ENCODE measurements at places on chromosomes 7 and 10.

- peak; percentile 57 for DNase-seq
Observed at GRCh38 chr10:100998991-100999741, 442 bp upstream of the LZTS2 start.

DNA sequence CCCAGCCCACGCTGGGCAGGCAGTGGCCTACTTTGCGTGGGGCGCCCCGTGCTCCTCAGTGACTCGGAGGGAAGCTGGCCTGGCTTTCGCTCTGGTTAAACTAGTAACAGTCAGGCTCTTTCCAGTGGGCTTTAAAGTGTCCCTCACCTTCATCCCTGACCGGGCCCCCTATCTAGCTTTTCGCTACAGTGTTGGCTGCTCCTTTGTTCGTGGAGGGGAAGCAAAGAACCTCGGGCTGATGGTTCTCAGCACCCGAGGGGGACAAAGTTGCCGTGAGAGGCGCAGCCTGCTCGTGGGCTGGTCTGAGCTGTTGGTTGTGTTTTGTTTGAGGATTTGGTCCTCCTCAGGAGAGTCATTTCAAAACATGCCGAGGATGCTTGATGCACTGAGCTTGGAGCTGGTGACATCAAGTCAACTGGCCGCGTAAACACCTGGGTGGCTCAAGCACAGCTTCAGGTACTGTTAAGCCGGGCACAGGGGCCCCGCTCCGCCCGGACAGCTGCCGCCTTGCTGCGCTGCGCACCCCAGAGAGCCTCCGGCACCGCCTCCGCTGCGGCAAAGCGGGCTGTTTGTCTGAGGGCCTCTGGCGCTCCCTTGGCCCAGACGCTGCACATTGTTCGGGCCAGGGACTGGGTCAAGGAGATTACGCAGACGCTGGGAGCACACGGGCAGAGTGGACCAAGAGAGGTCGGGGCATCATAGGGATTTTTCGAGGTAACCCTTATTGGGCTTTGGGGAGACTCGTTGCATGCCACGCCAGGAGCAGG lies 1.6 kb downstream of the DLX6 start:
- DNase-seq: no peak

GRCh38 chr7:85286446-85286845 lies 99.6 kb upstream of the SEMA3D start:
- DNase-seq: no peak

GRCh38 chr7:112211348-112211907 lies 4.9 kb downstream of the ZNF277 start:
- no peak for DNase-seq

GRCh38 chr7:142300689-142301088 lies 42.8 kb upstream of the PRSS58 start:
- no peak for DNase-seq

GRCh38 chr7:4129481-4130122 lies 552.5 kb upstream of the FOXK1 start:
- no peak for DNase-seq

- no peak for DNase-seq
Observed at GRCh38 chr10:23358357-23358756, 13.8 kb upstream of the C10orf67 start.

All from stimulated activated CD8-positive, alpha-beta memory T cell treated with anti-CD3 and anti-CD28 coated beads, Interleukin-4, amount 100 ng/mL, for 4 hours (primary cell).